Aorta (tissue), 5 donors: ENCODE measurements at places on chromosomes 7 and 10.

DNA sequence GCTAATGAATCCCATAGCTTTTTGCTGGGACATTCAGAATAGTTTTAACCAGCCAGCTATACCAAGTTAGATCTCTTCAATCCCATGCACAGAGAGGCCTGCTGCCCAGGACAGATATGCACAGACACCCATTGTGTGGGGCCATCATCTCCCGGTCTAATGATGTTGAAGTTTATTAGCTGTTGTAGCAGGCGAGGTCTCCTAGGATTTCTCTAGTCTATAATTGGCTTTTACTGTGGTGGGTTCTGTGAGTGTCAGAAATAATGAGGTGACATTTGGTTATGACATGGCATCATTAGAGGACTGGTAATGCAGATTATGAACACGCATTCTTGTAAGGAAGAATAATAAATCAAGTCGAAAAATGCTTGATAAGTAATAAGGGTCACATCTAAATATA, 81.4 kb upstream of the PLPP4 start:
- no peak for DNase-seq

- DNase-seq: peak; percentile 86
Measured at GRCh38 chr10:74589226-74589673, 237.2 kb upstream of the KAT6B start.

- no peak for DNase-seq
Measured at GRCh38 chr10:72065439-72066025, 22.8 kb downstream of the SPOCK2 start.

GRCh38 chr7:3575753-3576531, 274.9 kb downstream of the SDK1 start:
- no peak for DNase-seq
